Activated T-cell treated with anti-CD3 and anti-CD28 coated beads for 4 hours (primary cell): ENCODE measurements at places on chromosomes 6 and 20.

- no peak for DNase-seq
These were observed 18.9 kb upstream of the CCM2L start for GRCh38 chr20:31991339-31991705.

GRCh38 chr6:169172456-169172855 lies 81.2 kb downstream of the THBS2 start:
- DNase-seq, result no peak

DNA sequence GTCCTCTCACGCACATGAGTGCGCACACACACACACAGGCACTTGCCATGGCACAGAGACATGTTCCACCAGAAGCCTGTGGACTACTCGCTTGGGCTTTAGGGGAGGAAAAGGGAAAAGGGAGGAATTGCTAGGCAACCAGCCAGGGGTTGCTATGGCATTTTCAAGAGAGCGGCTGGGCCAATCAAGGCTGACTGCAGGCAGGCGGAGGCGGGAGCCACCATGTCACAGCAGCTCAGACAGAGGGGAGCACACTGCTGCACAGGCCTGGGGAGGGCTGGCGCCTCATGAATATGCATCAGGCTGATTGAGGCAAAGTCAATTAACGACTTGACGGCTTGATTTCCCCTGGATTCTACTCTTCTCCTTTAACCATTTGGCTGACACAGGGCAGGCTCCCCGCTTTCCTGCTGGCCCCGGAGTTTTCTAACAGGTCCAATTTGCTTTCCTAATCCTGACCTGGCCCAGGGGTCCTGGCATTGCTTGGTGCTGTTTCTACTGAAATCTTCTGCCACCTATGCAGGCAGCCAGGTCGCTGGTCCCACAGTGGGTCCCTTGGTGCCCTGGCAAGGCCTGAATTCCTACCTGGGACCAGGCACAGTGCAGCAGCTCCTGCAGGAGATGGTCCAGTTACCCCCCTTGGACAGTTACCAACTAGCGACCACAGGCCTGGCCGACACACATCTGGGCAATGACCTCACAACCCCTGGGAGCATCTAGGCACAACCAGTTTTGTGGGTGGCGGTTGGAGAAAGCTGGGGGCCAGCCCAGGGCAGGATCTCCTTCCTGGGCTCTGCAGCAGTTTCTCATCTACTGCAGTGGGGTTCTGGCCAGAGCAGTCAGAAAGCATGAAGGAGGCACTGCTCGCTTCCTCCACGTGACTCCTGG lies 52.1 kb downstream of the YTHDF1 start:
- DNase-seq, result no peak

DNA sequence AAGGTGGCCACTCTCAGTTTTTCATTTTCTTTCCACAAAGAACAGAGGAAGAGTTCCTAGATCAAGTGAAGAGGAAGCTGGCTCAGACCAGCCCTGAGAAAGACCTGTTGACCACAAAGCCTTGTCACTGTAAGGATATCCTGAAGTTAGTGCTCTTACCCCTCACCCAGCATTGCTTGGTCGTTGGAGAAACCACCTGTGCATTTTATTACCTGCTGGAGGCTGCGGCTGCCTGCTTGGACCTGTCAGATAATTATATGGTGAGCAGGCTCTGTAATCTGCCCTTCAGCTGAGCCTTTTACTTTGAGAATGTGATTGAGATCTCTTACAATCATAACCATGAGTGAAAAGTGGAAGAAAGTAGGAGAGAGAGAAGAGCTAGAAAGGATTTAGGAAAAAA lies 21.9 kb downstream of the TREML1 start:
- no peak for DNase-seq

- no peak for DNase-seq
These were observed 5.6 kb upstream of the SYNE1 start for GRCh38 chr6:152642578-152643375.

DNA sequence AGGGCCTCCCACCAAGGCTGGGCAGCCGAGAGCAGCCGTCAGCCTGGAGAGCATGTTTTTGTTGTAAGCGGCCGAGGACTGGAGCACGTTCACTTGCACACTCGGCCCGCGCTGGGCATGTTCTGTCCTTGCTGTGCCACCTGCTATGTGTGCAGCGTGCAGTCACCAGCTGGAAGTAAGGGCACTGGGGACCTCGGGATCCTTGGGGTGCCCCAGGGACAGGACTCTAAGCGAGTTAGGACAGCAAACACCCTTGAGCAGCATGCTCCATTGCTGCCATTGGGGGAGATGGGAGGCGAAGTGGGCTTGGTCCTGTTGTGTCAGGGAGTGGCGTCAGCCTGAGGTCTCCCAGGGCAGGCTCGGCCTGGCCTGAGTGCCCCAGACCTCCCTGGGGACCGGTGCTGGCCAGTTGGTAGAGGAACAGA lies 18.6 kb downstream of the DYNLT1 start:
- no peak for DNase-seq

- DNase-seq, result no peak
These were observed 9.0 kb upstream of the SERPINB1 start for GRCh38 chr6:2850538-2851113.

- DNase-seq, result no peak
These were observed 78.0 kb downstream of the PDE10A start for GRCh38 chr6:165585060-165585459.

- DNase-seq, result no peak
These were observed 111.8 kb downstream of the PLCB4 start for GRCh38 chr20:9180481-9181257.

GRCh38 chr6:3744211-3744900 lies 7.2 kb downstream of the PXDC1 start:
- DNase-seq, result no peak

GRCh38 chr6:11021003-11021402 lies 23.1 kb downstream of the ELOVL2 start:
- DNase-seq, result no peak

GRCh38 chr6:40331545-40331944 lies 255.6 kb downstream of the LRFN2 start:
- DNase-seq, result no peak

DNA sequence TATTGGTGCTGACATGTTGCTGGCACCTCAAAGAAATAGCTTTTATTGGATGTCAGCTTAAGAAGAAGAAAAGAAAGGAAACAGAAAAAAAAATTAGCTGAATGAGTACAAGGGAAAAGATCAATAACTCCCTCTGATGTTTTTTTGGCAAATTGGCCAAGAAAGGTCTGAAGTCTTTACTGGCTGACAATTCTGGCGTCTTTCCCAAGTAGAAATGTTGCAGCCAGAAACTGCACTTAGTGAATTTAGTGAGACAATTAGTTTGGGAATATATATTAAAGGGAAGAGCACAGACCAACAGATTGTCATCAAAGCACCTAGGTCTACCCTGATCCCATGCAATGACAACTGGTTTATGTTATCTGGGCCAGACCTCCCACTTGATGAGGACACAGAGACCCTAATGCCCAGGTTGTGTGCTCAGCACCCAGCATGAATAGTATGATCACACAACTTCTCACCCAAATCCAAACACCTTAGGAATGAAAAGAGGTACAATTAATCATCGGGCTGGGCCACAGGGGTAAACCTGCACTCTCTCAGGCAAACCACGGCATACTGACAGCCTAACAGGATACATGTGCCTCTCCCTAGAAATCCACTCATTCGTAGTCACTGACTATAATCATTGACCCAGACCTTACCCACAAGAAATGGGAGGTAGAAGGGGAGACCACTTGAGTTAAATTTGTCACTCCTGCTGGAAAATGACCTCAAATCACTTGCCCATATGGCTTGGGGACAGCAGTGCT lies 612.3 kb upstream of the ARID1B start:
- DNase-seq, result no peak

- no peak for DNase-seq
These were observed 103.5 kb upstream of the SIRPG start for GRCh38 chr20:1761116-1761515.

DNA sequence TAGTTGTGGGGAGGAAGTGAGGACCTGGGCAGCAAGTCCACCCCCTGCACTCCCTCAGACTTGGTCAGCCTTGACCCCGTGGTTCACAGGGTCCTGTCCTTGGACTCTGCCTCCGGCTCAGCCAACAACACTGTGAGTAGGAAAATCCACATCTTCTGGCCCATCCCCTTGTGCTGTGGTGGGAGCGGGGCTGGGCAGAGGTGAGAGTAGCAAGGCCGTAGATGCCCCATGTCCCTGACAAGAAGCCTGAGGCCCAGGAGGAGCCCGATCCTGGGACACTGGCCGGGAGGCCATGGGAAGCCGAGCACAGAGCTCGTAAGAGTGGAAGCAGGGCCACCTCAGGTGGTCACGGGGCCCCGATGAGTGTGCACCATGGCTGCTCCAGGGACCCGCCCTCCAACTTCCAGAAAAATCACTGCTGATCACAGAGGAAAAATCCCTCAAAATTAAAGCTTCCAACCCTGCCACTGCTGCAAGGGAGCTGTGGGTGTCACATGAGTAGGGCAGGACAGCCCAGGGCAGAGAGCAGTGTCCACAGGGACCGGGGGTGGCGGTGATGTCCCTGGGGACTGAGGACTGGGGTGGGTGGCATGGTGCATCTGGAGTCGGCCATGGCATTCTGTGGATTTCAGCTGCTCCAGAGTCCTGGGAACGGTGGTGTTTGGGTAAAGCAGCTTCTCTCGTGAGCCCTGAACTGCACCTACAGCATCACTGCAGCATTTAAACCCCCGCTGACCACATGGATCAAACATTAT lies 189.4 kb downstream of the DLL1 start:
- DNase-seq, result no peak

DNA sequence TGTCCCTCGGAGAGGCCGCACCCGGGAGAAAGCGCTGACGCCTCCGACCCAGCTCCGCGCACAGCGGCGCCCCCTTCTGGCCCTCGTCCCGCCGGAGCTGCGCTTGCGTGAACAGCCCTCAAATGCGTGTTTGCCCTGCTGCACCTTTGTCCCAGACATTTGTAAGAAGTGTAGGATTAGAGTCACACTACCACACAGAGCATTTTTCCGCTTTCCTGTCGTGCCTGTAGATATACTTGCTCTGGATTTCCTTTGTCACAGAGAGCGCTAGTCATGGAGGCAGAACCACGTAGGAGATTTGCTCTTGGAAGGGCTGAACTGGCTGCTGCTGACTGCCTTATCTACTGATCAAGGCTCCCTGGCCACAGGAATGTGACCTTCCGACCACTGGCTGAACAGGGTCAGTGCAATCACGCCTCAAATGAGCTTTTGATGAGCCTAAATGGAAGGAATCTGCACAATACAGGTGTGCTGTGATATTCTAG lies 62.3 kb downstream of the PAX1 start:
- no peak for DNase-seq

DNA sequence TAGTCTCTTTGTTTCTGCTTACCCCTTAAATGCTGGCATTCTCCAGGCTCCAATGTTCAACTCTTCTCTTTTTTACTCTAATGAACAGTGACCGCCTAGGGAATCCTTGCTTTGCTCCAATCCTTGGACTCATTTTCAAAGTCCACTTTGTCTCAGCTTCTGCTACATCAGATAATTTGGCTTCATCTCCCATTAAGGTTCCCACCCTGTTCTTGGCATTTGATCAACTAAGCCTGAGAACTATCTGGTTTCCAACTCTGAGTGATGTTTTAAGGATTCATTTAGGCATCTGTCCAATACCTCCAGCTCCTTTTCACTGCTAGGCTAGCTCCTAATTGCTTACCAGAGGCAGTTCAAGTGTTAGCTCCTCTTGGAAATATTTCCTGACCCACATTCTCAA lies 64.9 kb downstream of the ME1 start:
- no peak for DNase-seq

DNA sequence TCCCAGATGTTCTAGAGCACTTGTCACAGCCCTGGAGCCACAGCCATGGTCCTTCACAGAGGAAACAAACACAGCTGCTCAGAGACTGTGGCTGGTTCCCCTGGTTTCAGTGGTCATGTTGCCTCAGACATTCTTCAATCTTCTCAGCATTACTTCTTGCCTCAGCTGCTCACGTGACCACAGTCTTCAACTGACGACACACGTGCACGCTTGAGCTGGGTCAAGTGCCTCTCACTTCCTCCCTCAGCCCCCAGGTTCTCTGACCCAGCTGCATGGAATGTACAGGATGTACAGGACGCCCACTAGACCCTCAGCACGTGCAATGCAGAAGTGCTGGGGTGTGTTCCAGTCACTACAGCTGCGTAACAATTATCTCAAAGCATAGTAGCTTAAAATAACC lies 159.8 kb upstream of the GGTLC1 start:
- DNase-seq, result no peak

GRCh38 chr20:2757969-2758368 lies 42.5 kb downstream of the CPXM1 start:
- no peak for DNase-seq

- DNase-seq, result no peak
These were observed 199.7 kb downstream of the FOXC1 start for GRCh38 chr6:1809291-1809988.

DNA sequence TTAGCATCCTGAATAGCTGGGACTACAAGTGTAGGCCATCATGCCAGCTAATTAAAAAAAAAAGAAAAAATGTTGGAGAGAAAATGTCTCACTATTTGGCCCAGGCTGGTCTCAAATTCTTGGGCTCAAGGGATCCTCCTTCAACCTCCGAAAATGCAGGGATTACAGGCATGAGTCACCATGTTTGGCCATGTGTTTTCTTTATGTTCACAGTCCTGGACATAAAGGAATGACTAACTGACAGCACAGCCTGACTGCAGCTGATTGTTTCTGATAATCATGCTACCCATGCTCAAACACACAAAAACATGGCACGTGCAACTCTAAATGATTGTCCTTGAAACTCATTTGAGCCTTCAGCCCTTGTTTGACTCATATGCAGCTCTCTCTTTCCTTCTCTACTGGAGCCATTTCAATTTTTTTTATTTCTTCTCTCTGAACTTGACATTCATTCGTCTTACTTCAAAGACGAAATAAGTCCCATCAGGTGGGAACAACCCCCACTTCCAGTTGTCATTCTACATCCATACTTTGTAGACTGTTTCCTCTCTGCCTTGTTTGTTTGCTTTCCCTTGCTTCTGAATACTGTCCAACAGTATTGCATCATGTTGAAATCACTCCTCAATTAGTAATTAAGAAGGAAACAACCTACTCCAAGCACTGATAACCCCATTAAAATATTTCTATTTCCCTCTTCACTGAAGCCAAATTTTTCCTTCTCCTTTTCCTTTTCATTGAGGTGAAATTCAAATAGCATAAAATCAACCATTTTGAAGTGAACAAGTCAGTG lies 413.0 kb downstream of the BMP2 start:
- DNase-seq, result no peak

GRCh38 chr20:57388953-57389694 lies 2.1 kb upstream of the RBM38 start:
- DNase-seq, result peak; percentile 46

DNA sequence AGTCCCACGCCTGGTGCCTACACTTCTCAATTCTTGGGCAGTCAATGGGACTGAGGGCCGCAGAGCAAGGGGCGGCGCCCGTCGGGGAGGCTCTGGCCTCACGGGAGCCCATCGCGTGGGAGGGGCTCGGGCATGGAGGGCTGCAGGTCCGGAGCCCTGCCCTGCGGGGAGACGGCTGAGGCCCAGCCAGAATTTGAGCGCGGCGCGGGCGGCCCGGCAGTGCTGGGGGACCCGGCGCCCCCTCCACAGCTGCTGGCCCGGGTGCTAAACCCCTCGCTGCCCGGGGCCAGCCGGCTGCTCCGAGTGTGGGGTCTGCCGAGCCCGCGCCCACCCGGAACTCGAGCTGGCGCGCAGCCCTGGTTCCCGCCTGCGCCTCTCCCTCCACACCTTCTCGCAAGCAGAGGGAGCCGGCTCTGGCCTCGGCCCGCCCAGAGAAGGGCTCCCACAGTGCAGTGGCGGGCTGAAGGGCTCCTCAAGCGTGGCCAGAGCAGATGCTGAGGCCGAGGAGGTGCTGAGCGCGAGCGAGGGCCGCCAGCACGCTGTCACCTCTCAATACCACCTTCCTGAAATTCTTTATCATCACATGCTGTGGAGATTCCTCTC lies 58.5 kb downstream of the BAK1 start:
- no peak for DNase-seq
